Progenitor cell of endocrine pancreas (in vitro differentiated cells): ENCODE measurements at places on chromosomes 4 and X. TPM values are rescaled to one million over a fixed set of nuclear protein-coding genes. Genes with fewer than 3 reads are reported as not detected.
A peak's percentile ranks its signal among the peaks of the same experiment; 100 is the strongest.

EREG gene
- total RNA-seq, result not detected in 2 replicates

DNA sequence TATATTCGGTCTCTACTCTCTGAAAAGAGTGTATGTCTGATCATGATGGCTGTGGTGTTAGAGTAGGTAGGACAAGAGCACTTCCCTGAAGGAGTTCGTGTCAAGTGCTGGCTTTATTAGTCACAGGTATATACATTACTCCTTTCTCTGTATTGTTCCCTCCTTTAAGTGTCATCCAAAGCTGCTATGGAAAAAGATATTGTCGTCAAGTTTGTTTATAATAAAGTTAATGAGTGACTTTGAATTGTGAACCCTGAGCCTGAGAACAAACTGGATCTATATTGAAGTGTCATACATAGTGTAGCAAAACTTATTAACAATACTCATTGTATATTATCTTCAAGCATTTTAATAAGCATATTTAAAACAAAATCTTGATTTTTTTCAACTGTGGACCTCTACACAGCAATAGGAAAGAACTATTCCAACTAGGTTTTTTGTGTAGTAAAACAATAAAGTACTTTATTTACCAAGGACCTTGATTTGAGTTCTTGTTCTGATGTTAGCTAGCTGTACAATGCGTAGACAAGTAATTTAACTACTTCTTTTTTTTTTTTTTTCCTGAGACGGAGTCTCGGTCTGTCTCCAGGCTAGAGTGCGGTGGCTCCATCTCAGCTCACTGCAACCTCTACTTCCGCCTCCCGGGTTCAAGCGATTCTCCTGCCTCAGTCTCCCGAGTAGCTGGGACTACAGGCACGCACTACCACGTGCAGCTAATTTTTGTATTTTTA, 177.7 kb downstream of the RAPGEF2 start:
- DNase-seq, result no peak

GRCh38 chr4:98509721-98510120, 148.7 kb downstream of the TSPAN5 start:
- no peak for DNase-seq

ADGRL3 gene
- total RNA-seq, result 5.6 and 7.0 TPM in 2 replicates

- DNase-seq, result no peak
Observed at GRCh38 chr4:120939693-120940092, 17.2 kb upstream of the PRDM5 start.

STK26 gene
- total RNA-seq, result 65.2 and 69.7 TPM in 2 replicates

GNPDA2 gene
- 8.8 and 10.5 TPM in 2 replicates for total RNA-seq

FAM120C gene
- 12.4 and 14.0 TPM in 2 replicates for total RNA-seq

DNA sequence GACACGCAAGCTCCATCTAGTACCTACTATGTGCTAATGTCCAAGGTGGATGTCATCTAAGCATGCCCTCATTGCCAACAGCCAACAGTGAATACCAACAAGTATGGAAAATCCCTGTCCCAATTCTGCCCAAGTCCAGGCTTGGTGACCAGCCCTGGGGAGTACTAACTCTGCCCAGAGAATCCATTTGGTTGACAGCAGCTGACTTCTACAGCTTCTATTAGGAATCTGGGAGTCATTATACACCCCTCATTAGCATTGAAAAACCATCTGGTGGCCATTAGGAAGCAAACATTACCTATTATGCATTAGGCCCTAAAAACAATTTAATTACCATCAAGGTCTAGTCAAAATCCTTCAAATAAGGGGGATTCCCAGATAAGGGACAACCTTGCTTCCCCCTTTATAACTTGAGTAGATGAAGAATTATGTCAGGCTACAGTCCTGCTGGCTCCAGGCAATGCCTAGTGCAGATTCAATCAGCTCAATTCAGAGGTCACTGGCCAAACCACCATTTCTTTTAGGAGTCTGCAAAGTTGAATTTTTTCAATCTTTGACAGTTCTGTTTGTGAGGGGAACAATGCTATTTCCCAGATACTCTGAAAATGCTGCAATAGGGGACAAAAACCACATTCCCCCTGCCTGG, 228.0 kb upstream of the LDB2 start:
- no peak for DNase-seq

- DNase-seq, result no peak
Observed at GRCh38 chrX:21816136-21816535, 23.3 kb upstream of the MBTPS2 start.

QRFPR gene
- total RNA-seq, result not detected in 2 replicates

- DNase-seq, result no peak
Observed at GRCh38 chrX:77293331-77293995, 153.7 kb upstream of the FGF16 start.

IQSEC2 gene
- total RNA-seq, result 15.1 and 18.1 TPM in 2 replicates

DNA sequence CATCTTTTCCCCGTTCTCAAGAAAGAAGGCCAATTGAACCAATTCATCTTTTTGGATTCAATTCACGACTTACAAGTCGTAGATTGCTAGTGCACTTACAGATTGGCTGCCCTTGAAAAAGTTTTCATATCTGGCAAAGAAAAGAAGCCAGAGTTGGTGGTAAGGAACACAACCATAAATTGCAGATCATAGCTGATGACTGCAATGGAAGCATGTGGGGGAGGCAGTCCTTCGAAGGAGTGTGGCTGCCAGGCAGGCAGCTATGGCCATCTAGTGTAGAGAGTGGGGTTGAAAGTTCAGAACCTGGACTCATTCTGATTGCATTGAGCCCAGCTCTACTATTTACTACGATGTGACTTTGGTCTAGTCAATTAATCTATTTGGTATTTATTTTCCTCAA, 4.5 kb downstream of the GPM6A start:
- DNase-seq, result no peak

DNA sequence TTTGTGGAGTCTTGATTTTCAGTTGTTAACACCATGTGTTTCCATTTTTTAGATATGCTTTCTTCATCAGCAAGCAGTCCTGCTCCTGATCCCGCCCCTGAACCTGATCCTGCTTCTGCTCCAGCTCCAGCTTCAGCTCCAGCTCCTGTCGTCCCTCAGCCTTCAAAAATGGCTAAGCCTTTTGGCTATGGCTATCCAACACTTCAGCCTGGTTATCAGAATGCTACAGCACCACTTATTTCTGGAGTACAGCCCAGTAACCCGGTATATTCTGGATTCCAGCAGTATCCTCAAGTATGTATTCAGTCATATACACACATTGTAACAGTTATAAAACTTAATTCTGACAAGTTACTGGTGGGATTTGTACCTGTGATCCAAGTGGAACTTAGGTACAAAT, 60.9 kb downstream of the SEC24B start:
- DNase-seq, result no peak

- no peak for DNase-seq
Observed at GRCh38 chrX:78548012-78548411, 111.1 kb downstream of the RTL3 start.

PRSS12 gene
- total RNA-seq, result 3.4 and 4.6 TPM in 2 replicates

DNA sequence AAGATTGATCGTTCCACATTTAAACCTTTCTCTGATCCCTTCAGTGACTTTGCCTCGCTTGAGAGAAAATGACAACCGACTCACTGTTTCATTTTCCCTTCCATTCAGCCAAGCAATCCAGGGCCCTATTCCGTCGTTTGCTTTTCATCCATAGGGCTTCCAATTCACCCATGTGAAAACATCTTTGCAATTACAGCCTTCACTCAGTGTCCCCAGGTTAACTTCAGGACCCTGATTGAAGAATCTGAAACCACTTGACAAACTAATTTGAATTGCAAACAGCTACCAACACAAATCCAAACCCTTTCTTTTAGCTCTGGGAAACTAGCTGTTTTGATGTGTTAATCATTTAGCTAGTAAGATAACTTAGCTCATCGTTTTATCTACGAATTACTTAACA, 120.2 kb upstream of the FAM9C start:
- no peak for DNase-seq

DNA sequence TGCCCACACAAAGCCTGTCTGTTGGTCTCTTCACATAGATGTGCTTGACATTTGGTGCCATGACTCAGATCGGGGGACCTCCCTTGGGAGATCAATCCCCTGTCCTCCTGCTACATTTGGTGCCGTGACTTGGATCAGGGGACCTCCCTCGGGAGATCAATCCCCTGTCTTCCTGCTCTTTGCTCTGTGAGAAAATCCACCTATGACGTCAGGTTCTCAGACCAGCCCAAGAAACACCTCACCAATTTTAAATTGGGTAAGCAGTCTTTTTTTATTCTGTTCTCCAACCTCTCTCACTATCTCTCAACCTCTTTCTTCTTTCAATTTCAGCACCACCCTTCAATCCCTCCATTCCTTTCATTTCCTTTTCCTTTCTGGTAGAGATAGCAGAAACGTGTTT, 159.6 kb upstream of the AGTR2 start:
- no peak for DNase-seq

CSAG1 gene
- not detected in 2 replicates for total RNA-seq

- DNase-seq, result no peak
Observed at GRCh38 chr4:7194251-7195140, 2.2 kb downstream of the SORCS2 start.

PRDM8 gene
- 0.31 and 0.38 TPM in 2 replicates for total RNA-seq

GSX2 gene
- total RNA-seq, result not detected in 2 replicates

DNA sequence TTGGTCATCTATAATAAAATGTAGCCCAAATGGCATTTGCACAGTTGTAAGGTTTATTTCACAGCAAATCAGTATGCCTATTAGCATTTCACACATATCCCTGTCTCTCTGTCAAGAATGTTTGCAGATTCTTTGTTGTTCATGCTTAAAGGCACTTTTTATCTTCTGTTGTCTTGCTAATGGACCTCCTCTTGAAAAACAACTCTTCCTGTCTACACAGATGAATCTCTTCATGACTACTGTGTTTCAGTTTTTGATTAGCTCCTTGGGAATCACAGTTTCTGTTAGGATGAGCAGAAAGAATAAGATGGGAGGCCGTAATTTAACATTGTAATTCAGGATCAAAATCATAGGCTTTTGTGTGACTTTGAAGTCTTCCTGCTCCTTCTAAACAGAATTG, 35.5 kb upstream of the SLC4A4 start:
- no peak for DNase-seq

PNPLA4 gene
- total RNA-seq, result 18.1 and 18.8 TPM in 2 replicates

DNA sequence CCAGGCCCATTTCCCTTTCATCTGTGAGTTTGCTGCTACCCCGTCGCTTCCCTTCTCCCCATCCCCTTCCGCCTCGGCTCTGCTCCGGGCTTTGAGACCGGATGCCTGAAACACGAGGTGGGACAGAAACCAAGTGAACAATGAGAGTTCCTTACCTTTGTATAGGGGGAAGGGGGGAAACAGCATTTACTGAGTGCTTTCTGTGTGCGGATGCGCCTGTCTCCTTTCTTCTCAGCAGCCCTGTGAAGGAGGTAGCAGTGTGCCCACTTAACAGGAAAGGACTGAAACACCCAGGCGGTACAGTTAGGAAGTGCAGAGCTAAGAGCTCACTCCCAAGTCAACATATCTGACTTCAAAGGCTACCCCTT, 43.2 kb upstream of the TMSB15B start:
- no peak for DNase-seq

FHIP1A gene
- total RNA-seq, result 26.2 and 26.9 TPM in 2 replicates

NDNF gene
- 0.34 and 0.67 TPM in 2 replicates for total RNA-seq

DNA sequence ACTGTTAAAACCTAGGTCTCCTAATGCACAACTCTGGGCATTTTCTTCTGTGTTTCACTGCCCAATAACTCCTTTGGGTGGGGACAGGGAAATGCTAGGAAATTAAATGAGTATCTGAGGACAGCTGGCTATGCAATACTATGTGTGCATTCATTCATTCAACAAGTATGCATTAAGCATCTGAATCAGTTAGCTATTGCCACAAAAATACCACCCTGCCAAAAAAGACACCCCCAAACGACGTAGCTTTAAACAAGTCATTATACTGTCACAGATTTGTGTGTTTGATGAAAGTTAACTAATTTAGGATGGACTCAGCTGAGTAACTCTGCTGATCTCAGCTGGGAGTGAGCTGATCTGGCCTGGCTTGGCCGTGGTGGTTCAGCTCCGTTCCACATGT, 29.8 kb upstream of the PTCHD1 start:
- DNase-seq, result no peak

TLR2 gene
- 4.8 and 5.1 TPM in 2 replicates for total RNA-seq

ARR3 gene
- total RNA-seq, result not detected in 2 replicates

DNA sequence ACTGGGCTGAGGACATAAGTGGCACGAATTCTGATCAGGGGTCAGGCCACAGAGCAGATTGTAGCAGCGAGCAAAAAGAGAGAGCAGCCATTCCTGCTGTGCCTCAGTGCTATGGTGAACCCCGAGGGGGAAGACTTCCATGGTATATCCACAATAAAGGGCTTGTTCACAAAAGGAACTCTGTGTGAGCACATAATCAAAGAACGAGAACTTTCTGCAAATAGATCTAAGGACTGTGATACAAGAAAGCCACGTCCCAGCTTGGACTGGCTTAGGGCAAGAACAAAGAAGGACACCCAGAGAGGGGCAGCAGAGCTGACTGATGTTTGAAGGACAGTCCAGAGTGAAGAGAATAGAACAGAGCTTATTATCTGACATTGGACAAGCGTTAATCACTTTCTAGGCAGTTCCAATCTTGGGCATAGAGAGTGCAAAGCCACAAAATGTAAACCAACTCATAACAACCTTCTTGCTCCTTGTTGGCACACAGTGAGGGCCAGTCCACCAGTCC, 24.0 kb downstream of the PPEF2 start:
- no peak for DNase-seq

DNA sequence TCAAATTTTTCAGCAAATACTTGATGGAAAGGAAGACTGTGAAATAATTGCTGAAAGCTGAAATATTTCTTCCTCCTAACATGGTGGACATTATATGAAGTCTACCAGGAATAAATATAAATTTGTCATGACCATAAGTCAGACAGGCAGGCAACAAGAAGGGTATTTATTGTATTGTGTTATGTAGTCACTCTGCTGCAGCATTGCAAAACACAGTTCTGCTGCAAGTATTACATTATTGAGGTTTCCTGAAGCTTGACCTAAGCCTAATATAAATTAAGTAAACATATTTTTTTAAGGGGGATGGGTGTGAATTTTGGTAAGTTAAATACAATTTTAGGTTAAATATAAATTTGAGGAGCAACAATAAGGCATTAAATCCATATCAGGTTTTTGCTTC, 60.2 kb upstream of the MAOA start:
- no peak for DNase-seq

LIMCH1 gene
- 12.7 and 19.4 TPM in 2 replicates for total RNA-seq

- no peak for DNase-seq
Observed at GRCh38 chr4:168361365-168362024, 42.9 kb upstream of the DDX60 start.

DNA sequence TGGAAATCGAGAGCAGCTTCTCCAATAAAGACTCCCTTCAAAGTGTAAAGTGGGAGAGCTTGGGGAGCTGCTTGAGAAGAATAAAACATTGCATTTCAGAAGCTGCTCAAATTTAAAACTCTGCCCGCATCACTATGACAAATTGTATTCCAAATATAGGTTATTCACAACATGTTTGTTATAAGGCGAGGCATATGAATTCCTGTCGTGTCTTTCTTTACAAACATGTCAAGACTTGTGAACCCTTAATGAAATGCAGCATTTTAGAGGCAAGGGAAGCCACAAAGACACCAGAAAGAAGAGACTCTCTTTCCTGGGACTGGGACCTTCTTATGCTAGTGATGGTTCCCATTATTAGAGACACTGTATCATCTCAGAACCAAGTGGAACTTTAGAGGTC, 311.2 kb downstream of the DHX15 start:
- no peak for DNase-seq

- DNase-seq, result no peak
Observed at GRCh38 chrX:115030625-115031024, 13.2 kb upstream of the IL13RA2 start.

- DNase-seq, result peak; percentile 75
Observed at GRCh38 chr4:7987148-7987989, 47.7 kb upstream of the AFAP1 start.
